ENCODE measurements at places on chromosomes 7 and 10.

- DNase-seq: no peak
These were observed 10.3 kb downstream of the OR2A14 start for GRCh38 chr7:144133307-144133706.

GRCh38 chr10:30573721-30574431 lies 55.7 kb downstream of the LYZL2 start:
- no peak for DNase-seq

- DNase-seq: no peak
These were observed 77.1 kb downstream of the MAP3K8 start for GRCh38 chr10:30510932-30511700.

DNA sequence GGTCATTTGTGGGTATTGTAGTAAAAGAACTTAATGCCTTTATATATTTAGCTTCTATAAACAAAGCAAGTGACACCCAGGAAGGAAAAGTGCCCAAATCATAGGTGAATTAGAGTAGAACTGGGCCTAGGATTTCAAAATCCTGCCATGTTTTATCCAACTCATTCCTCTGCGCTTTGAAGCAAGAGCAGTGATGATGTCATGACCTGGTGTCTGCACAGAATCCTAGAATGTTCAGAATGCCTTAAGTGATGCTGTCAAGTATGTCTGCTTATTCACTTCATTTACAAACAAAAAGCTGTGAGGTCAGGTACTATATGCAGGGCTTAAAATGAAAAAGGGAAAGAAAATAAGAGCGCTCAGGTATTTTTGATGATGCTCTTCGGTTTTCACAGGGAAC lies 737.2 kb upstream of the ANKRD30A start:
- no peak for DNase-seq

GRCh38 chr7:37657816-37658215 lies 25.8 kb upstream of the GPR141 start:
- no peak for DNase-seq
